ENCODE measurements at places on chromosomes 16 and 17. TPM values are rescaled to one million over a fixed set of nuclear protein-coding genes. Genes with fewer than 3 reads are reported as not detected.

ETV4 gene
- total RNA-seq, result 1.8 TPM

GNAO1 gene
- total RNA-seq, result not detected

SDR42E1 gene
- total RNA-seq, result 4.4 TPM

TNFRSF17 gene
- not detected for total RNA-seq

TMEM235 gene
- total RNA-seq, result 0.16 TPM

NOS2 gene
- not detected for total RNA-seq

NCOR1 gene
- total RNA-seq, result 189 TPM

STH gene
- not detected for total RNA-seq

GNG13 gene
- not detected for total RNA-seq

HSD17B1 gene
- total RNA-seq, result 0.49 TPM

ZNF821 gene
- total RNA-seq, result 3.2 TPM

ZNF785 gene
- 6.8 TPM for total RNA-seq

ZNF385C gene
- total RNA-seq, result not detected

CCL16 gene
- 0.65 TPM for total RNA-seq

P3H4 gene
- 97.9 TPM for total RNA-seq

ITGA2B gene
- 0.76 TPM for total RNA-seq

ADAD2 gene
- total RNA-seq, result 0.44 TPM

DOC2A gene
- total RNA-seq, result 0.63 TPM

OMG gene
- 6.0 TPM for total RNA-seq

LRRC75A gene
- 4.5 TPM for total RNA-seq

CHP2 gene
- not detected for total RNA-seq

DPEP3 gene
- not detected for total RNA-seq

SPN gene
- not detected for total RNA-seq

TAT gene
- not detected for total RNA-seq

TTYH2 gene
- 0.82 TPM for total RNA-seq

CCDC200 gene
- not detected for total RNA-seq

TBC1D3D gene
- 0.13 TPM for total RNA-seq

P4HB gene
- 635 TPM for total RNA-seq

TNFSF12 gene
- 17.1 TPM for total RNA-seq
